ENCODE measurements at places on chromosomes 2 and 18.

GRCh38 chr2:197377670-197378069 is 57.2 kb downstream of the SF3B1 start:
- no peak for DNase-seq

GRCh38 chr2:45332567-45332966 is 278.5 kb downstream of the SRBD1 start:
- DNase-seq = no peak

DNA sequence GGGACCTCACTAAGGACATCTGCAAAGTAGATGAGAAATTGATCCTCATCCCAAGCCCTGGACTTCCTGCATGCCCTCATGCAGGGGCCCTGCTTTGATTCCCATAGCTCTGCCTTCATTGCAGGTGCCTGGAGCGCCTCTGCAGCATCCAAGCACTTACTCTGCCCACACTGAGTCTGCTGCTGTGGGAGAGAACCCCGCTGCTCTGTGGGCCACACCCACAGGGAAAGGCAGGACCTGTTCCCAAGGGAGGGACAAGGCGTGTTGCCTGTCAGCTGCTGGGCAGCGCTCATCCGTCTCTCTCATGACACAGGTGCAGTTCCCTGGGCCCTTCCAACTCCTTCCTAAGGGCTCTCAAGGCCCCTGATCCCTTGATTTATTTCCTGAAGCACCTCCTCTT is 266.8 kb upstream of the SMIM21 start:
- DNase-seq = no peak

DNA sequence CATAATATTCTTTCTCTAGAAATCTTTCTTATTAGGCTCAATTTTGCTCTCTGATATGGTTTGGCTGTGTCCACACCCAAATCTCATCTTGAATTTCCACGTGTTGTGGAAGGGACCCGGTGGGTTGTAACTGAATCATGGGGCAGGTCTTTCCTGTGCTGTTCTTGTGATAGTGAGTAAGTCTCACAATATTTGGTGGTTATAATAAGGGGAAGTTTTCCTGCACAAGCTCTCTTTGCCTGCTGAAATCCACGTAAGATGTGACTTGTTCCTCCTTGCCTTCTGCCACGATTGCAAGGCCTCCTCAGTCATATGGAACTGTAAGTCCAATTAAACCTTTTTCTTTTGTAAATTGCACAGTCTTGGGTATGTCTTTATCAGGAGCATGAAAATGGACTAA is 73.8 kb downstream of the CAVIN2 start:
- DNase-seq = no peak

- DNase-seq = no peak
Observed at GRCh38 chr2:216283038-216283900, 89.0 kb downstream of the MARCHF4 start.

Measured in stimulated activated CD4-positive, alpha-beta T cell treated with anti-CD3 and anti-CD28 coated beads, TNF-alpha, amount 100 ng/mL, for 4 hours (primary cell).